ENCODE measurements at places on chromosomes 2 and 18. TPM values are rescaled to one million over a fixed set of nuclear protein-coding genes. Genes with fewer than 3 reads are reported as not detected.

DNA sequence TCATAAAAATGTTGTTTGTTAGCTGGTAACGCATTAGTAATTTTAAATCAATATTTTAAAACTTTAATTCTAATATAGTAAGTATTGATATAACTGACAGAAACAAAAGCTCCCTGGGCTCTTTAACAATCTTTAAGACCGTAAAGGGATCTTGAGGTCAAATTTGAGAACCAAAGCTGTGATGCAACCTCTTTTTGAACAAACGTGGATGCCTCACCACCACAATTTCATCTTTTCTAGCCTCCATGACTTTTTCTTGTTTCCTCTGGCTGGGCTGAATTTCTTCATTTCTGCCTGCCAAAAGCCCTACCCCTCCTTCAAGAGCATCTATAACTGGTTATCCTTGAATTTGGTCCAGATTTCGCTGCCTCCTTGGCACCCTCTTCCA lies 563 bp upstream of the POLE4 start:
- DNase-seq: no peak

GRCh38 chr2:196131384-196131937 lies 39.9 kb downstream of the STK17B start:
- DNase-seq: peak; percentile 81

DNA sequence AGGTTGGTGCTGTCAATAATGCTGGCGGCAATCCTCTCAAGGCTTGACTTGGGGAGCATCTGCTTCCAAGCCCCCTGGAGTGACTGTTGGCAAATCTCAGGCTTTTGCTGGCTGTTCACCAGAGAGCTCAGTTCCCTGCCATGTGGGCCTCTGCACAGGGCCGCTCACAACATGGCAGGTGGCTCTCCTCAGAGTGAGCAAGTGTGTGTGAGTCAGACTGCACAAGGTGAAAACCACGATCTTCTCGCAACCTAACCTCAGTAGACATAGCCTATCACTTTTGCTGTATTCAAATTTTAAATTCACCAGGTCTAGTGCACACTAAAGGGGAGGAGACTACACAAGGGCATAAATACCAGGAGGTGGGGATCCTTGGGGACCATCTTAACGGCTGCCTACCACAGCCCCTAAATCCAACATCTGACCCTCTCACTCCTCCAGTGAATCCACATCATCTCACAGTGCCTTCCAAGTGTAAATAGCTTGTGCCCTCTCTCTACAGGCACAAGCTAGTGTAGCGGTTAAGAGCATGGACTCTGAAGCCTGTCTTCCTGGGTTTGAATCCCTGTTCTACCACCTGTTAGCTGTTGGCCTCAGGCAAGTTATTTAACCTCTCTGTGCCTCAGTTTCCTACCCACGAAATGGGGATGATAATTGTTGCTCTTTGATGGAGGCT lies 187.7 kb upstream of the CXCR4 start:
- peak; percentile 75 for DNase-seq

EN1 gene
- not detected for total RNA-seq

DNA sequence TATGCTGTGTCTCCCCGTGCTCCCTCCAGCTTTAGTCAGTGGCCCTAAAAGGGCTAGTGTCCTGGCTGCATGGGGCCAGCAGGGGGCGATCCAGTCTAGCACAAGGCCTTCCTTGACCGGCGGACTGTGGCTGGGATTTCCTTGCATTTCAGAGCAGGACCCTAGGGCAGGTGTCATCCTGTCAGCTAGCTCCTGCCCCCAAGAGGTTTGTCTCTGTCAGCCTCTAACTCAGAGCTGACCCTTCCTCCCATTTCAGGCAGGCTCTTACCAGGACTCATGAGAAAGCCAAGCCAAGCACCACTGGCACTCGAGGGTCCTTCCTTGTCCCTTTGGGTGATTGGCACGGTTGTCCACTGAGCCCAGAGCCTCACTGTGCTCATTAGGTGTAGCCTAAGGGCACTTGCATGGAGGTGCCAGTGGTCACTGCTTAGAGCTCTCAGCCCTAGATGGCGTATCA lies 140.3 kb downstream of the RPIA start:
- DNase-seq: peak; percentile 63
